ENCODE measurements at places on chromosomes 4 and X.

GRCh38 chr4:23929248-23929647, 39.4 kb upstream of the PPARGC1A start:
- DNase-seq = no peak

DNA sequence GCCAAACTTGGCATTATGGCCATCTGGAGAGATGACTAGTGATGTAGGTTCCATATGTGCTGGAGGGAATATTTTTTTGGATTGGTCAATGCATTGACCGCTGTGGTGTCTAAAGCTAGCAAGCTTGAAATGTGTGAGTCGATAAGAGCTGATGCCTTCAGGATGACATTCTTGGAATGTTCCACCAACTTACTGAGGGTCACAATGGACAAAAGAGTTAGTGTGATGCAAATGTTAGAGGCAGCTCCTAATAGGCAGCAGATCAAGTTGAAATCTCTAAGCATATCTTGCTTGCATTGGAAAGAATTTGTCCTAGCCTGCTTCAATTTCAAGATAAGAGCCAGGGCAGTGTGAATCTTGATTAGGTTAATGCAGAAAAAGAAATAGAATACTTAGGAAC, 210.4 kb upstream of the AFF2 start:
- DNase-seq = no peak

- no peak for DNase-seq
Observed at GRCh38 chr4:78293821-78294301, 236.7 kb downstream of the FRAS1 start.

- DNase-seq = no peak
Observed at GRCh38 chr4:81746071-81746470, 274.4 kb upstream of the RASGEF1B start.

GRCh38 chrX:3713225-3713936, at the start of gene PRKX:
Gene PRKX (minus strand): TSS chrX:3713649. CDS start chrX:3713253, 396 bp downstream.
- DNase-seq = no peak

- no peak for DNase-seq
Observed at GRCh38 chr4:152424396-152424795, 111.5 kb downstream of the FBXW7 start.

DNA sequence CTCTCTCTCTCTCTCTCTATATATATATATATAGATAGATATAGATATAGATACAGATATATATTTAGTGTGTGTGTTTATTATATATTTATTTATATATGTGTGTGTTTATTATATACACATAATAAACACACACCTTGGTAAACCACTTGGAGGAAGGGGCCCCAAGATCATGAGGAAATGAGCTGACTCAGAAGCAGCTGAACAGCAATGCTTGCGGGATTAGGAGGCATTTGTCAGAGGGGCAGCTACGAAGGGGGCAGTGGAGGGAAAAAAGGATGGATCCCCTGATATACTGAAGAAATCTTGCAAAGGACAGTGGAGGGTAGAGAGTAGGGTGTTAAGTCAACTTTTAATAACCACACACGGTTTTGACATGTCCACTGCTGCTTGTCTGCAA, 120.0 kb upstream of the SORBS2 start:
- DNase-seq = no peak

GRCh38 chr4:168886351-168886750, 123.7 kb downstream of the CBR4 start:
- DNase-seq = no peak

DNA sequence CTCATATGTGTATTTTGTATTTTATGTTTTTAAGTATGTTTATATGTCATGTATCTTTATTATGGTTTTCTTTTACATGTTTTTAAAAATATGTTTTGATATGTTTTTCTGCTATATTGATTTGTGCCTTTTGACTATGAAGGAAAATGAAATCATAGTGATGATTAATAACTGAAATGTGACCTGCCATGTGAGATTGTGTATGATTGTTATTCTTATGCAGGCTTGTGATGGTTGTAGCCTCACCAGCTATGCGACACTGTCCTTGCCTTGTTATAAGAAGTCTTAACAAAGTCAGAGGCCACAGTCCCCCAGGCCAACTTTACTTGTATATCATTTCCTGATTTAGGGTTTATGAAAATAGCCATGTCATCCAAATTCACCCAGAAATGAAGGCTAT, 83.2 kb downstream of the TMEM131L start:
- no peak for DNase-seq

Data from amygdala (tissue), 56 donors.